Heart left ventricle (tissue), 16 donors: ENCODE measurements at places on chromosomes 2 and 18. TPM values are rescaled to one million over a fixed set of nuclear protein-coding genes. Genes with fewer than 3 reads are reported as not detected.

DNA sequence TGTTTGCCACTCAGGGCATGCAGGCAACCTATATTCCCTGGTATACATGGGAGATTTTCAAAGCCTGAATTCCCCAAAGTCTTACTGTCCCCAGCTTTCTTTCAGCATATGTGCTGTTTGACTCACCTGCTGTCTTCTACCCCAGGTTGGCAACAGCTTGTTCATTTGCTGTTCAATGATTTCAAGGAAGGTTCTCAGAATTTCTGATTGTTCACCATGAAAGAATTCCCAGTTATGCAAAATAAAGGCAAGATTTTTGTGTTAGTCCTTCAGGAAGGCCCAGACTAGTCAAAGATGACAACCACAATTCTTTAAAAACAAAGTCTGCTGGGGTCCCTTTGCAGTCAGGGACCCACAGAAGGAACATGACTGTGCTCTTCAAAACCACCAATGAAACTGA lies 1057.8 kb upstream of the CDH2 start:
- no peak for DNase-seq

PIEZO2 gene
- 0.04 TPM for polyA plus RNA-seq

METTL5 gene
- polyA plus RNA-seq = 120 TPM

DNA sequence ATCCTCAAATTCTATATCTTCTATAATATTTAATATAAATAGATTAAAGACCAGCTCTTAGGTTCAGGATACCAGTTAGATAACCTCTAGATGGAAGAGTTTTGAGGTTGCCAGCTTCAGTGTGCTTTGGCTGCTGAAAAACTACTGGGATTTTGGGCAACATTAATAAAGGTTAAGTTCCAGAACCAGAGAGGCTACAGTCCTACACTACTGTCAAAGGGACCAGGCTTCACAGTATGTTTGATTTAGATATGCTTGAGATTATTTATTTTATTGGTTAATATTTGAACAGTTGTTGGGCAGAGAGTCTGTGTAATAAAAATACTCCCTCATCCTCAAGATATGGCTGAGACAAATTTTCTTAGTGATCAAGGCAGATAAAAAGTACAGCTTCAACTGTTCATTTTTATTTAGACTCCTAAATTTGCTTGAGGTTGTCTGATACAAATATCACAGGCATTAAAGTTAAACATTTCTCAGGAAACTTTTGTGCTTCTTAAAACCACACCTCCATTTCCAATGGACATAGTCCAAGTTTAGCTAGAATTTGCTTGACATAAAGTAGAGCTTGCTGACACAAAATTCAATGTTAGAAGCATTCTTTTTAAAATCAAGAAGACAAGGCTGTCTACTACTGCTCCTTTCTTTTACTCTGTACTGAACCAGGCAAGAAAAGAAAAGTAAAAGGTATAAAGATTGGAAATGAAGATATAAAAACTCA lies 19.7 kb upstream of the TMEM17 start:
- no peak for DNase-seq

- no peak for DNase-seq
Observed at GRCh38 chr2:75698918-75699317, 11.8 kb downstream of the GCFC2 start.

- DNase-seq = no peak
Observed at GRCh38 chr18:75378376-75379315, 48.9 kb downstream of the SMIM21 start.

TEKT4 gene
- polyA plus RNA-seq = not detected

AGXT gene
- not detected for polyA plus RNA-seq

- no peak for DNase-seq
Observed at GRCh38 chr18:23077493-23078256, 57.6 kb upstream of the CABLES1 start.

GRCh38 chr2:102696463-102696862 lies 65.4 kb upstream of the TMEM182 start:
- no peak for DNase-seq

DNA sequence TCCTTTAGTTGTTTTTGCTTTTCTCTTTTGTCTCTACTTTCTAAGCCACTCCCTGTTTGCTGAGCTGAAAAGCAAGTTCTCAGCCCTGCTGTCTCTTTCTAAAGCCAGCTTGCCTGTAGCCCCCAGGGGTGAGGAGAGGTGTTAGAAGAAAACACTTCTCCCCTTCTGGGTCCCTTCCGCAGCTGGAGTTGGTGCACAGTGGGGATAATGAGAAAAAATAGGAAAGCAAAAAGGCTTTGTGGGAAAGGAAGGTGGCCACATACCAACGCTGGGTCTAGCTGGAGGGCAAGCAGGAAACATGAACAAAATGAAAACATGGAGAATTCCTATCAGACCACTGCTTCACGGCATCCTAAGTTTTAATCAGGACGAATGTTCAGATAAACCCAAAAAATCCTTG lies 15.5 kb upstream of the SLC20A1 start:
- no peak for DNase-seq

- no peak for DNase-seq
Observed at GRCh38 chr2:224861266-224861665, 145.1 kb upstream of the CCDC195 start.

- no peak for DNase-seq
Observed at GRCh38 chr2:76256458-76257088, 545.9 kb upstream of the GCFC2 start.

PLGLB2 gene
- polyA plus RNA-seq = 0.75 TPM

DNA sequence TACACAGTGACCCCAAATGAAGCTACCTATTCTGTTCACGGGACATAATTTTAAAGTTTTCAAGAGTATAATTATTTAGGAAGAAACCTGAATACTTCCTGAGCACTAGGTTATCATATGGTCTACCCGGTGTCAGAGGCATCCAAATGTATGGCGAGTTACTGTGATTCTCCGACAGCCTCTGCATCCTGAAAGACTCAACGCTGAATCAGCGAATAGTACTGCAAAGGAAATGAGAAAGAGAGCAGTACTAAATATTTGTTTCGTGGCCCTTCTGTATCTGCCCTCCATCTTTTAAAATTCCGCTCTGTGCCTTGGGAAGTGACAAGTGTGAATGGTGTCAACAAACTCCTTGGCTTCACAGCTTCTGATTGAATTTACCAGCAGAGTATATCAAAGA lies 358.0 kb upstream of the ZEB2 start:
- no peak for DNase-seq

DNA sequence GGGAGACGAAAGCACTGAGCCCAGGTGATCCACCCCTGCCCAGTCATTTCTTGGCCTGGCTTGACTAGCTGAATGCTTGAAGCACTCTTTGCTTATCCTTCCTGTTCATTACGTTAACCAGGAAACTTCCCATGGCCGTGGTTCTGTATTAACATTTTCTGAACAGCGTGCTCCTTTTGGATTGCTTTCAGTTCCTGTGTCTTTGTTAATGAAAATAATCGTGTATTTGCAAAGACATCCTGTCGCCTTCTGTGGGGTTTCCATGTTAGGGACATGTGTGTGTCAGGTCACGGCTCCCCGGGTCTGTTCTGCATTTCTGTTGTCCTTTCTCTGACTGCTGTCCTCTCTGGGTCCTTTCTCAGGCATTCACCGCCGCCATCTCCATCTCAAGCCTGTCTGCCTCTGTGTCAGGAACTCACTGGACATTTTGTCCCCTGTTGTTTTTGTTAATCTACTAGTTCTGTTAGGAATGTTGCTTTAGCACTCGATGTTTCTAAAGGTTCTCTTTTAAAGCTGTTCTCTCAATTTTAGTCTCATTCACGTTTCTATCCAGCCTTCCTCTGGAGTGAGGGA lies 434.1 kb upstream of the HS6ST1 start:
- DNase-seq = no peak

GRCh38 chr2:9200633-9201015 lies 6.0 kb upstream of the ASAP2 start:
- DNase-seq = no peak

RAB27B gene
- polyA plus RNA-seq = not detected

REG1B gene
- polyA plus RNA-seq = 0.69 TPM

GRCh38 chr2:148507970-148508369 lies 136.6 kb upstream of the EPC2 start:
- DNase-seq = no peak

ANXA4 gene
- 16.5 TPM for polyA plus RNA-seq

MTCL1 gene
- polyA plus RNA-seq = 9.5 TPM

- no peak for DNase-seq
Observed at GRCh38 chr2:1658394-1659151, 85.7 kb downstream of the PXDN start.
